CD4-positive, alpha-beta T cell treated with Interleukin-4 for 4 hours (primary cell): ENCODE measurements at places on chromosomes 12 and 14.

DNA sequence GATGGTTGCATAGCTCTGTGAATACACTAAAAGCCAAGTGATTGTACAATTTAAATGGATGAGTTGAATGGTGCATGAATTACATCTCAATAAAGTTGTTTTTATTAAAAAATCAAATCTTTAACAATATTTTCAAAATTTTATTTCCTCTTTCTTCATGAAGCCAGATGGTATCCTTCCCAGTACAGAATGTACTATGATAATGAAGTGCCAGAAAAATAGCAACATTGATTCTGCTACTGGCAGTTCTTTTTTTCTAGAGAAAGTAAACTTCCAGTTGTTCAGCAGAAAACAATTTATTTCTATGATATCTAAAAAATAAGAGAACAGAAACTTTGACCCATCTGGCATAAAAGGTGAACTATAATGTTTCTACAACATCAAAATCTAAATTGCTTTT lies 61.5 kb downstream of the SLC2A13 start:
- no peak for DNase-seq

GRCh38 chr14:68039593-68039992 lies 220.0 kb downstream of the RAD51B start:
- DNase-seq, result no peak

DNA sequence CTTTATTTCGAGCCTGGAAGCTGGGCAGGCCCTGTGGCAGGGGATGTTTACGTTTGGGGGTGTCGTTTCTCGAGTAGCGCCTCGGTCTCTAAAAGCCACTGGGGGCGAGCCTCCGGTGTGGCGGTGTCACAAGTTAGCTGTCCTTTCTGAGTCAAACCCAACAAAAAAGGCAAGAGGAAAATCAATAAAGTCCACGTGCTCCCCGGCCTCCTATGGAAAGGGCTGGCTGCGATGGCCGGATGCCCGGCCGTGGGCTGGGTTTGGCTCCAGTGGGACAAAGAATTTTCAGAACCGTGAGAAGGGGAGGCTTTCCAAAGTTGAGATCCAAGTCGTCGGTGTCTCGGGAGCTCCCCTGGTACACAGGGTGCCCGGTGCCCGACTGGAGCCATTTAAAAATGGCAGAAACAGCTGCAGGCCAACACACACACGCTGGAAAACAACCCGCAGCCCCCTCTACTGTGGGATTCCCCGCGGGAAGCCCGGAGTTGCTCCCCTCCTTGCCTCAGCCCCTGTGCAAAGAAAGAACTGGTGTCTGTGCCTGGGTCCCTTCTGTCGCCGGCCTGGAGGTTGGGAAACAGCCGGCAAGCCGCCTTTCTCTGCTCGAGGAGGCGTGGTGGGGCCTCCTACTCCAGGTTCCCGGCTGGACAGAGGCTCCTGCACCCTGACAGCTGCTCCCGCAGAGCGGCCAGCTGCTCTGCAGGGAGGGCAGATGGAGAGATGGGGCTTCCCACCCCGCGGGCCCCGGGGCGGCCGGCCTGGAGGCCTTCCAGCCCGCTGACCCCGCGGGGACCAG lies 1.9 kb downstream of the BCL7A start:
- no peak for DNase-seq

GRCh38 chr14:35400648-35401421 lies 3.7 kb downstream of the NFKBIA start:
- no peak for DNase-seq

- DNase-seq, result no peak
These were observed 5.2 kb downstream of the GPX2 start for GRCh38 chr14:64937171-64937820.

- no peak for DNase-seq
These were observed 285.9 kb downstream of the TMTC2 start for GRCh38 chr12:82972624-82973023.

GRCh38 chr14:73741386-73741875 lies 27.2 kb upstream of the PNMA1 start:
- peak; percentile 70 for DNase-seq

GRCh38 chr12:38785381-38785780 lies 120.0 kb downstream of the CPNE8 start:
- DNase-seq, result no peak

DNA sequence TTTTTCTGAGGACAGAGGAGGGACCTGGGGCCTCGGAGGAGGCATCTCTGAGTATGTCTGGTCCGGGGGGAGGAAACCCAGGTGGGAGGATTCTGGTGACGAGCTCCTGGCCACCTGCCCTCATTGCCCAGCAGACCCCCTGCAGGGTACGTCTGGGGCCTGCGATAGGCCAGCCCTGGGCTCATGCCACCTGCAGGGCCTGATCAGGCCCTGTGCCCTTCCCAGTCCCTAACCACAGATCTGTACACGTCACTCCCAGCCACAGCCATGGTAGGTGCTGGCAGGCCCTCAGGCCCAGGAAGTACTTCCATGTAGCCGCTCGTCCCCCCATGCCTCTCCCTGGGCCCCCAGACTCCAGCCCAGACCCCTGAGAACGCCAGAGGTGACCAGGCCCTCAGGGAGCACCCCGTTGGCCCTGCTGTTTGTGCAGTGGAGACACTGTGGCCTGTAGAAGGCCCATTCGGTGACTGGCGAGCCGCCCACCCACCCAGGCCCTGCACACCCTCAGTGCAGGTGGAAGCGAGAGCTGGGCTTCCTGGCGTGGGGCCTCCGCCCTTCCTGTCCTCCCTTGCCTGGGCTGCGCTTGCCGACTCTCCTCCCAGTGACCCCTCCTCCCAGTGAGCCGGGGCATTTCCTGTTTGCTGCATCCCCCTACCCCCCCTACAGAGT lies 5.7 kb downstream of the INF2 start:
- DNase-seq, result peak; percentile 40

- no peak for DNase-seq
These were observed 5.9 kb downstream of the RASSF3 start for GRCh38 chr12:64616201-64616600.

- no peak for DNase-seq
These were observed 137.4 kb downstream of the AEBP2 start for GRCh38 chr12:19576506-19577280.

DNA sequence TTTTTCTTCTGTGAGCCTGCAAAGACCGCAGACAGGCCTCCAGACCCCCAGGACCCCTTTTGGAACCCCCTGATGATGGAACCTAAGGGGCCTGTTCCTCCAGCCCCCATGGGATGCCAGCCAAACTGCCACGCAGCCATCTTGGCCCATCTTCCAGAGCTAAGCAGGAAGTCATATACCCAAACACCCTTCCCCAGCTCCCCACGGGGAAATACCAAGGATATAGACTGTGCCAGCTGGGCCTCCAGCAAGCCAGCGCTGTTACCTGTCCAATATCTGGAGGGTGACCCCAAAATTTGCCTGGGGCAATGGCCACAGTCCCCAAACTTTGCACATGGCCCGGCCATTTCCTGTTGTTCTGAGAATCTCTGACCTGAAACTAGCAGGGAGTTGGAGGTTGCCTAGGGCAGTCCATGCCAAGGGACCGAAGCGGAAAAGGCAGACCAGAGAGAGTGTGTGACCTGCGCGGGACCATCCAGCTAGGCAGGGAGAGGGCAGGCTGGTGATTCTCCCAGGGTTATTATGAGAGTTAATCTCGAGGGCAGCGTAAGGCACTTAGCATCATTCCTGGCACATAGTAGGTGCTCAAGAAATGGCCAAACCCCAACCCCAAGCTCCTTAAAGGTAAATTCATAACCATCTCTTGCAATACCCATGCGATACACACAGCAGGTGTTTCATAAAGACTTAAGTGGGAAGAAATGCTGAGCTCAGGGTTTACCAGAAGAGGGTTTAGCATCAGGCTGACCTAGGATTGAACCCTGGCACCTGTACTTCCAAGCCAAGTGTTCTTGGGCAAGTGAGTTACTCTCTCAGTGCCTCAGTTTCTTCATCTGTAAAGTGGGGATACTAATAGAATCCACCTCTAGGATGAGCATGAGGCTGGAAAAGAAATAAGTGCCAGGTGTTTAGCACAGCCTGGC lies 2.6 kb upstream of the RASAL1 start:
- no peak for DNase-seq

- DNase-seq, result no peak
These were observed 10.5 kb downstream of the GPR137C start for GRCh38 chr14:52563120-52563519.

DNA sequence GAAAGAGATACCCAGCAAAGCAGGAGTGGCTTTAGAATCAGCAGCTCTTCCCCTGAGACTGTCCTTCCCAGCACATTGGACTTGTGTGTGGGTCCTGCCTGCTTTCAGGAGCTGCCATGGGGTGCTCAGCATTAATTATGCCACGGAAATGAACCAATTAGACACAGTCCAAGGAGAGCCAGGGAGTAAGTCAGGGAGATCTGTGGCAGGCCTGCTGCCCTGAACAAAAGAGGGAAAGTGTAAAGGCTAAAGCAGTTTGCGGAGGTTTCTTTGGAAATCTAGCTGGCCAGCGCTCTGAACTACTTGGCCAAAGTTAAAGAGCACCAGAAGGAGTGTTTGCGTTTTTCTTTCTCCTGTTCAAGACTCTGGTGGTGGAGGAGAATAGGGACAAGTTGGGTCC lies 65.7 kb upstream of the SRSF5 start:
- no peak for DNase-seq

DNA sequence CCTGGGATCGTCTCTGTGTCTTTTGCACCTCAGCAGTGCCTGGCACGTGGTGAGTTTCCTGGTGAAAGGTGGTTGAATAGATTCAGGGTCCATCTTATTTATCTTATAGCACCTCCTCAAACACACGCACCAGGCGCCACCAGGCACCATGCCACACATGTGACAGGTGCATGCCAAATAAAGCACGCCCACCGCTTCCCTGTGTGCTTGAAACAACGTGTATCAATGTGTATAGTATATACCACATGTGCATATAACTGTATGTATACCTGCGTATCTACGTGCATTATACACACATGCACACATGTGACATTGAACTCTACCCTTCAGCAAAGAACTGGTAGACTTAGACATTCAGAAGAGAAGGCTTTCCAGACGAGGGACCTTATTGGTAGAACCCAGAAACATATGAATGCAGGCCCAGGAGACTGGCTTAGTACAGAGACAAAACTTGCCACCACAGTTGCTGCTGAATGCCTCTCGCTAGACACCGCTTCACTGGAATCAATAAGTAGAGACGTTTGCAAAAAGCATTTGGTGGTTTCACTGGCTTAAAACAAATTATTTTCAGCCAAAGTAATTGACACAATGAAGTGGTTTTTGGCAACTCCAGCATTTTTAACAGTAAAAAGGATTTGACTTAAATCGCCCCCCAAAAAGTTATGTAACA lies 10.0 kb downstream of the EML1 start:
- no peak for DNase-seq

- no peak for DNase-seq
These were observed 9.8 kb upstream of the IFNG start for GRCh38 chr12:68169213-68169889.

DNA sequence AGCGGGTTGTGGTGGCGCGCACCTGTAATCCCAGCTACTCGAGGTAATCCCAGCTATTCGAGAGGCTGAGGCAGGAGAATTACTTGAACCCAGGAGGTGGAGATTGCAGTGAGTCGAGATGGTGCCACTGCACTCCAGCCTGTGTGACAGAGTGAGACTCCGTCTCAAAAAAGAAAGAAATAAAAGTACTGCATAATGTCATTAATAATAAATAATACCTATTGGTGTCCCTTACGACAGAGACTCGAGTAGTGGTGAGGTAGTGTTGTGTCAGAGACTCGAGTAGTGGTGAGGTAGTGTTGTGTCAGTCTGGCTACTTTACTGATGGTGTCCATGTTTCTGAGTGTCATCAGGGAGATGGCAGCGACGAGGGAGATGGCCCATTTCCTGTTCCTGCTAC lies 1.3 kb downstream of the GLS2 start:
- DNase-seq, result no peak

- DNase-seq, result no peak
These were observed 8.4 kb downstream of the AHNAK2 start for GRCh38 chr14:104969741-104970230.

GRCh38 chr12:100234591-100235304 lies 32.1 kb downstream of the DEPDC4 start:
- peak; percentile 10 for DNase-seq

DNA sequence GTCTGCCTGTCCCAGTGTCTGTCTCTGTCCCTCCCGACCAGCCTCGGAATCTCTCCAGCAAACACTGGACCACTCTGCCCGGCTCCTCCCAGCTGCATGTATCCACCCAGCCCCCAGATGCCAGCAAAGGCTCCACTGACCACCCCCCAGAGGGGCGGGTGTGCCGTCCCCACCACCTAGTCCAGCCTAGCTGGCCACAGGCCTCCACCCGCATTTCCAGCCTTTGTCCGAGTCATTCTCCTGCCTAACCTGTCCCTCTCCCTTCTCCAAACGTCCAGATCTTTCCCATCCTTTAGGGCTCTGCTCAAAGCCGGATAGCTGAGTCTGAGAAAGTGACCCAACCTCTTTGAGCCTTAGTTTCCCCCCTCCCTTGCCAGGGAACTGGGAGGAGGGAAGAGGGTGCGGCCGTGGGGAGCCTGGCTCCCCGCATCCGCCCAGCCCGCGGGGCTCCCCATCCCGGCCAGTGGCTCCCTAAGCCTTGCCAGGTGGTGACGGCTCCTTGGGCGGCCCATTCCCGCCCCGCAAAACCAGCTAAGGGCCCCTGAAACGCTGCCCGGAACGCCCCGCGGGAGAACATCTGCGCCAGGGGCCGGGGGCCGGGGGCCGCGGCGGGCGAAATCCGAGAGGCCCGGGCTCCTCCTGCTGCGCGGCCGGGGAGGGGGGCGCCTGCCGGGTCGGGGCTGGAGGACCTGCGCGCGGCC lies 34.6 kb upstream of the ANKRD9 start:
- DNase-seq, result no peak

GRCh38 chr12:71000255-71000654 lies 79.7 kb upstream of the PTPRR start:
- no peak for DNase-seq

- DNase-seq, result no peak
These were observed 19.6 kb upstream of the SMCO2 start for GRCh38 chr12:27426743-27427487.

GRCh38 chr12:11408096-11408495 lies 12.7 kb upstream of the PRB2 start:
- DNase-seq, result no peak

DNA sequence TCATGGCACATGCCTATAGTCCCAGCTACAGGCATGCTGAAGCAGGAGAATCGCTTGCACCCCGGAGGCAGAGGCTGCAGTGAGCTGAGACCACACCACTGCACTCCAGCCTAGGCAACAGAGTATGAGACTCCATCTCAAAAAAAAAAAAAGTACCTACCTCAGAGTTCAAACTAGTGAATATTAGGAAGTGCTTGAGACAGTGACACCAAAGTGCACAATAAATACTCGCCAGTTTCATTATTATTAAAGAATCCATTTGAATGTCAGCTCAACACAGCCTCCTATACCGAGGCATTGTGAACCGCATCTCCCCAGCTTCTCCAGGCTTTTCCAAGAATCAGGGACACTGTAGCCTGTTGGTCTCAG lies 5.0 kb downstream of the GAPDH start:
- DNase-seq, result no peak

DNA sequence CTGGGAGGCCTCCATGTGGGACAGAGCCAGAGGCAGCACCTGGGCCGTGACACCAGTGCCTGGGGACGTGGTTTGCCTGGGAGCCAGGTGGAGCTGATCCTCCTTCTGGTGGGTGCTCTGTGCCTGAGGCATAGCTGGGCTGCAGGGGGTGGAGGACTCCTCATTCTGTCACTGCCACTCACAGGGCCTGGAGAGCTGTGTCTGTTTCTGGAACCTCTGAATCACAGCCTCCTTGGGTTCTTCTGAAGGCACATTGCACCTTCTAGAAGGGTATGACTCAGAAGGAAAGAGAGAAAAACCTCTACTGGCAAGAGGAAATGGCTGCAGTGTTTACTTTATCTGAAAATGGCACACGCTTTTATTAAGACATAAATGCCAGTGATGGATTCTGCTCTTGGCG lies 659.8 kb downstream of the VRK1 start:
- DNase-seq, result peak; percentile 88
